Prostate gland (tissue), 2 donors: ENCODE measurements at places on chromosomes 7 and 10.

GRCh38 chr7:67619175-67619574 lies 622.5 kb downstream of the TYW1 start:
- H3K4me1 ChIP-seq = no peaks in the 10 kb centered on the region
- H3K36me3 ChIP-seq = no peaks in the 10 kb centered on the region
- H3K4me3 ChIP-seq = no peak overlapping the region
- H3K27me3 ChIP-seq = no peaks in the 10 kb centered on the region

- H3K36me3 ChIP-seq = no peaks in the 10 kb centered on the region
- H3K4me3 ChIP-seq = no peak overlapping the region
- no peak for DNase-seq
- no peak overlapping the region for H3K27ac ChIP-seq
Measured at GRCh38 chr10:104040862-104041789, 44.6 kb downstream of the COL17A1 start.

DNA sequence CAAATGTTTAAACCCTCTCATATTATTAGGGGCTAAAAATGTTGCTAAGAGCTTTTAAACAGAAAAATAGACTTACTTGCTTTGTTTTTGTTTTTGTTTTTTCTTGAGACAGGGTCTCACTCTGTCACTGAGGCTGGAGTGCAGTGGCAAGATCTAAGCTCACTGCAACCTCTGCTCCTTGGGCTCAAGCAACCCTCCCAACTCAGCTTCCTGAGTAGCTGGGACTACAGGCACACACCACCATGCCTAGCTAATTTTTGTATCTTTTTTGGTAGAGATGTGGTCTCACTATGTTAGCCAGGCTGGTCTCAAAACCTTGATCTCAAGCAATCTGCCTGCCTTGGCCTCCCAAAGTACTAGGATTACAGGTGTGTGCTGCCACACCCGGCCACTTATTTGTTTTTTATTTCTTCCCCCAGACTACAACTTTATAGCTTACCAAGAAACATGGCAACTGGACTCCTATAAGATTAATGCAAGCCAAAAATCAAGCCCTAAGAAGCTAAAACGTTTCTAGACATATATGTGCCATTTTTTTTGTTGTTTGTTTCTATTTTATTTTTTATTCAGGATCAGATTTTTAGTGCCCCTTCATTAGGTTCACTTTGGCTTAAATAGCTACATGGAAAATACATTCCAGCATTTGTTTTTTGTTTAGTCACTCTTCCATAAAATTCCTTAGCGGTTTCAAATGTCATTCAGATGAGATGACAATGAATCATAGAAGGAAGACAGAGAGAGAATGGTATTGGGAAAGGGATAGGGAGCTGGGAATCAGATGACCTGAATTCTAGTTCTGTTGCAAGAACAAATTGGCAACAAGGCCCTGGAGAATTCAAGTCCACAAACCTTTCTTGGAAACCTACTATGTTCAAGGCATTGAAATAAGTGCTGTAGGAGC lies 163.4 kb upstream of the MKLN1 start:
- H3K27me3 ChIP-seq = no peaks in the 10 kb centered on the region
- no peak overlapping the region for H3K27ac ChIP-seq

DNA sequence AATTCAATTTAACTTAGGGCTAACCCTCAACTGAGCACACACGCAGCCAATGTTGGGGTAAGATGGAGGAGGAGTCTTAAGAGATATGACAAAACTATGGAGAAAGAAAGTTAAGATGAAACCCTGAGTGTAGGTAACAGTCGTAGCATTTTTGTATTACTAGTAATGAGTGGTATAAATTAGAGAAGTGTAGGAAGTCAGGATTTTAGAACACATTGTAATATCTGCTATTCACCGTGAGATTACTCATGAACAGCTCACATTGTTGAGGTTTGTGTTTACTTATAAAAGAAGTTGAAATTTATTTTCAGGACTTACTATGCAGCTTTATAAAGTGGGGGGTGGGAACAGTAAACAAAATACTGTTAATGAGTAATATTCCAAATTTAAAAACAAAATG lies 107.2 kb downstream of the ARHGAP21 start:
- DNase-seq = no peak
- no peaks in the 10 kb centered on the region for H3K4me1 ChIP-seq
- H3K27ac ChIP-seq = no peak overlapping the region
- H3K36me3 ChIP-seq = no peaks in the 10 kb centered on the region
- H3K4me3 ChIP-seq = no peak overlapping the region
- no peaks in the 10 kb centered on the region for H3K27me3 ChIP-seq

- no peaks in the 10 kb centered on the region for H3K4me1 ChIP-seq
- H3K4me3 ChIP-seq = no peak overlapping the region
- no peak for DNase-seq
- H3K27ac ChIP-seq = no peak overlapping the region
Measured at GRCh38 chr10:31749301-31749700, 179.3 kb downstream of the ARHGAP12 start.

DNA sequence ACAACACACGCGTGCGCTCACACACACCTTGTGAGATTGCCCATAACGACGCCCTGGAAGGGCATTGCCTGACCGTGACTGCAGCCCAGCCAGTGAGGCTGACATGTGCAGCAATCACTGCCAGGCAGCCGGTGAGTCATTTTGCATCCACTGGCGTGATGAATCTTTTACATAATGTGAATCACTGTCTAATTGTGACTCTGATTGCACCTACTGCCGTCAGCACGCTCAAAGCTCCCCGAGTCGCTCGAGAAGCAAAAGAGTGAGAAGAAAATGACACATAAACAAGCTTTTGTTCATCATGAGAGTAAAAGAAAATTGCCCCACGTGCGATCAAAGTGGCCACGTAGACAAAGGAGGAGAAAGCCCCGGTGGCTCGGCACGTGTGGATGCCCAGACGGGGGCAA lies 117.4 kb upstream of the PFKP start:
- no peaks in the 10 kb centered on the region for H3K27me3 ChIP-seq
- no peaks in the 10 kb centered on the region for H3K4me1 ChIP-seq
- H3K36me3 ChIP-seq = no peaks in the 10 kb centered on the region
- no peak overlapping the region for H3K27ac ChIP-seq

GRCh38 chr10:80075781-80076180 lies 2.7 kb upstream of the TMEM254 start:
- no peak overlapping the region for H3K27ac ChIP-seq
- H3K4me1 ChIP-seq = peaks cover 5% of the 10 kb centered on the region

- H3K27ac ChIP-seq = no peak overlapping the region
- no peaks in the 10 kb centered on the region for H3K27me3 ChIP-seq
- H3K36me3 ChIP-seq = no peaks in the 10 kb centered on the region
- H3K4me3 ChIP-seq = no peak overlapping the region
- no peaks in the 10 kb centered on the region for H3K4me1 ChIP-seq
Measured at GRCh38 chr7:4633012-4633411, 49.1 kb upstream of the FOXK1 start.

GRCh38 chr10:23060918-23061317 lies 34.5 kb upstream of the MSRB2 start:
- no peak overlapping the region for H3K4me3 ChIP-seq
- H3K27ac ChIP-seq = no peak overlapping the region
- no peaks in the 10 kb centered on the region for H3K4me1 ChIP-seq
- H3K27me3 ChIP-seq = no peaks in the 10 kb centered on the region

- no peak for DNase-seq
- no peak overlapping the region for H3K4me3 ChIP-seq
- no peaks in the 10 kb centered on the region for H3K36me3 ChIP-seq
Measured at GRCh38 chr10:20616918-20617810, 279.9 kb downstream of the NEBL start.

GRCh38 chr10:13732465-13732881 lies 145.7 kb downstream of the PRPF18 start:
- H3K36me3 ChIP-seq = no peaks in the 10 kb centered on the region
- H3K27me3 ChIP-seq = no peaks in the 10 kb centered on the region
- no peak overlapping the region for H3K27ac ChIP-seq
- no peaks in the 10 kb centered on the region for H3K4me1 ChIP-seq

DNA sequence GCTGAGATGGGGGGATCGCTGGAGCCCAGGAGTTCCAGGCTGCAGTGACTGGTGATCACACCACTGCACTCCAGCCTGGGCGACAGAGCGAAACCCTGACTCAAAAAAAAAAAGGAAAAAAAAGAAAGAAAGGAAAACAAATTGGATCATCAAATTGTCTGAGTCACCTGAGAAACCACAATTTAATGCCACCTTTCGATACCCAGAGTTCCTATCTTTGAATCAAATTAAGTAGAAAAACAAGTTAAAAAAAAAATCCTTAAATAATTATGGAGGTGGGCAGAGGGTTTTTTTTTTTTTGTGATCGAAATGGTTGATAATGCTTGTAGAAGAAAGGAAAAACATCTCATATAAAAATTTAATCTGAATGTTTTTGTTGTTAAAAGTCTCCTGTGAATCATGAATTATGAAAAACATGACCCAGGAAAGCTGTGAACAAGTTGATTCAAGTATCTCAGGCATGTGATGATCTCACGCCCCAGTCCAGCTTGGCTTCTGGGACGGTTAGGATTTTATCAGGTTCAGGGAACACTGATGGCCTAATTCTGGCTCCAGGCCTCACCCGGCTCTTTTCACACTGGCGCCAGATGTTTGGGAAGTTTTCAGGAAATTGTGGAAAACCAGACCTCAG lies 25.3 kb upstream of the CUX1 start:
- H3K27me3 ChIP-seq = no peaks in the 10 kb centered on the region
- no peak overlapping the region for H3K4me3 ChIP-seq
- DNase-seq = peak; percentile 43
- H3K4me1 ChIP-seq = no peaks in the 10 kb centered on the region
- H3K36me3 ChIP-seq = no peaks in the 10 kb centered on the region
- H3K27ac ChIP-seq = no peak overlapping the region

DNA sequence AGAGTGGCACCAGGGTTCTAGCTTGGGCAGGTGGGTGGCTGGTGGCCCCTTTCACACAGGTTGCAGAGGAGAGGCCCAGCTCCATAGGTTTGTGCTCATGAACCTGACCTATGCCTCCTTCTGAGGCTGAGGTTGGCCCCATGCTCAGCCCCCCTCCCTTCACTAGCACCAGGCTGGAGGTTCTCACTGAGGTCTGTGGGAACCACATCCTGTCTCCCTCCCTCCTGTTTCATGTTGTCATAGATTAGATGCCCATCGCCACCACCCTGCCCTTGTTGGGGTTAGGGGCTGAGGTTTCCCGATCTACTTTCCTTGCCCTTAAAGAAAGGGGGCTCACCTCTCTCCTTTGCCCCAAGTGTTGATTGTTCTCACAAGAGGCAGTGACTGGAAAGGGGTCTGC lies 14.7 kb downstream of the NEUROG3 start:
- no peak overlapping the region for H3K27ac ChIP-seq
- H3K4me3 ChIP-seq = no peak overlapping the region
- H3K36me3 ChIP-seq = no peaks in the 10 kb centered on the region
- no peak for DNase-seq
- H3K4me1 ChIP-seq = no peaks in the 10 kb centered on the region

DNA sequence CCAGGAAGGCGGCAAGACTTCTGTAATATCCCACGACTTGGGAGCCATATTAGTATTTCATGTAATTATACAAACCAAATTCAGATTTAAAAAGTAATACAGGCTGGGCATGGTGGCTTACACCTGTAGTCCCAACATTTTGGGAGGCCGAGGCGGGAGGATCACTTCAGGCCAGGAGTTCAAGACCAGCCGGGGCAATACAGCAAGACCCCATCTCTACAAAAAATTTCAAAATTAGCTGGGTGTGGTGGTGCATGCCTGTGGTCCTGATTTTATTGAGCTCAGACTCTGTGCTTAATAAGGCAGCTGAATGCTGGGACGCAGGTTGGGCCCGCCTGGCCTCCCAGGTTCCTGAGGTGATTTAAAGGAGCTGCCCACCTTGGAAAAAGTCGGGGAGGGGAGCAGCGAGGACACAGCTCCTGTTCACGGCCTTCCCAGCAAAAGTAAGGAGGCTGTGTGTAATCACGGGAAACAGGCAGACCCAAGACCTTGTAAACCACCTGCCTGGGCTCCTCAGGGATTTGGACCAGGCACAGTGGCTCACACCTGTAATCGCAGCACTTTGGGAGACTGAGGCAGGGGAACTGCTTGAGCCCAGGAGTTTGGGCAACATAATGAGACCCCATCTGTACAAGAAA lies 93.0 kb upstream of the DNAAF5 start:
- H3K27me3 ChIP-seq = no peaks in the 10 kb centered on the region
- no peak for DNase-seq
- no peaks in the 10 kb centered on the region for H3K4me1 ChIP-seq
- H3K36me3 ChIP-seq = no peaks in the 10 kb centered on the region
- no peak overlapping the region for H3K27ac ChIP-seq
- H3K4me3 ChIP-seq = no peak overlapping the region

GRCh38 chr10:24432478-24433416 lies 223.8 kb downstream of the KIAA1217 start:
- no peak for DNase-seq
- H3K27me3 ChIP-seq = no peaks in the 10 kb centered on the region
- no peaks in the 10 kb centered on the region for H3K4me1 ChIP-seq
- no peak overlapping the region for H3K4me3 ChIP-seq
- H3K36me3 ChIP-seq = no peaks in the 10 kb centered on the region
- H3K27ac ChIP-seq = no peak overlapping the region

DNA sequence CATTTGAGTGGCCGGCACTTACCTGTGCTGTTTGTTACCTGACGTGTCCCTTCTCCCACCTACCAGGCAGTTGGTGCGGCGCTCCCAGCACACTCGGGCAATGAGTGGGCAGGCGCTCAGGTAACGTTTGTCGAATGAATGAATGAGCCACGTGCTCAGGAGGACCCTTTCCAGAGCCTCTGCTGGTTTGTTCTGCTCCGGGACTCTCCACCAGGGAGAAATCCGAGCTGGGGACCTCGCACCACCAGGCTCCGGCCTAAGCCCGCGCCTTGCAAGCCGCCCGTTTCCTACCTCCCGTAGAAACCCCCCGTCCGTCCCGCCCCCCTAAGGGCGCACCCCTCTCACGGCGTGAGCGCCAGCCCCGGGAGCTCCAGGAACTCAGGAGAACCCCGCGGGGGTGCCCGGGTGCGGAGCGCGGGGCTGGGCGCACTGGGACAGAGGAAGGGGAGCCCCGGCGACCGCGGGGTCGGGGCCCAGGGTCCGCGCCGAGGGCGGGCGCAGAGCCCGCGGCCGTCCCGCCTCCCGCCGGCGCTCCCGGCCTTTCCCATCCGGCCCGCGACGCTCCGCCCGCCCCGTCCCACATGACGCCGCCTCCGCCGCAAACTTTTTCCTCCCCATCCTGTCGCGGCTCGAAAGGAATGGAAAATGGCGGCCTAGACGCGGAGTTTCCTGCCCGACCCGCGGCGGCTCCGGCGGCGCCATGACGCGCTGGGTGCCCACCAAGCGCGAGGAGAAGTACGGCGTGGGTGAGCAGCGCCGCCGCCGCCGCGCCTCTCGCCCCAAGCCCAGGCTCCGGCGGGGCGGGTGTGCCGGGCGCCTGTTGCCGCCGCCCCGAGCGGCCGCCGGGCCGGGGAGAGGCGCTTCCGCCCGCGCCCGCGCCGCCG lies at the start of gene DOCK1:
TSS of gene DOCK1 (plus strand) at position 611 of the 884 bp plus-strand sequence. CDS start at position 701, 90 bp downstream.
- no peaks in the 10 kb centered on the region for H3K27me3 ChIP-seq
- H3K36me3 ChIP-seq = no peaks in the 10 kb centered on the region
- peak within 1 kb of the TSS; percentile 62 for H3K27ac ChIP-seq
- H3K4me1 ChIP-seq = no peaks in the 10 kb centered on the region
- peak within 1 kb of the TSS; percentile 83 for H3K4me3 ChIP-seq
